ENCODE measurements at places on chromosomes 13 and 19.

DNA sequence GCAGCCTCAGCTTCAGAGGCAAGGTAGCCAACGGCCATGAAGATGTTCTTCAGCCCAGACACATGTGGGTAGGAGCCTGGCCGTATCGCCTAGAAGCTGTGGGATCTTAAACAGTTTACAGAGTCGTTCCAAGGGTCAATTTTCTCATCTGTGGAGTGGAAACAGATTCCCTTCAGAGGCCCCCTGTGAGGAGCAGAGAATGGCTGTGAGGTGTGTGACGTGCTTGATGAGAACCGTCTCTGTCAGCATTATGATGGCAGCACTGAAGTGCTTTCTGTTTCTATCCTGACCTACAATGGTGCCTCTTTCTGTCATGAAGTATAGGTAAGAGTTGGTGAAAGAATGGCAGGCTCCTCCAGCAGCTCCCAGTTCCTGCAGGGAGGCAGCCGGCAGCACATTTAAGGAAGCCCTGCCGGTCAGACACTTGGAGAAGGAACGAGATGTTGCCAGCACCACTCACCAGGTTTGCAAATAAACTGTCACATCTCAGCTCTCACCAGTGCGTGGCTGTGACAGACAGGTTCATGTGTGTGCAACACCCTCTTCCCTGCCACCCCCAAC, 277.3 kb downstream of the FOXO1 start:
- DNase-seq, result no peak

DNA sequence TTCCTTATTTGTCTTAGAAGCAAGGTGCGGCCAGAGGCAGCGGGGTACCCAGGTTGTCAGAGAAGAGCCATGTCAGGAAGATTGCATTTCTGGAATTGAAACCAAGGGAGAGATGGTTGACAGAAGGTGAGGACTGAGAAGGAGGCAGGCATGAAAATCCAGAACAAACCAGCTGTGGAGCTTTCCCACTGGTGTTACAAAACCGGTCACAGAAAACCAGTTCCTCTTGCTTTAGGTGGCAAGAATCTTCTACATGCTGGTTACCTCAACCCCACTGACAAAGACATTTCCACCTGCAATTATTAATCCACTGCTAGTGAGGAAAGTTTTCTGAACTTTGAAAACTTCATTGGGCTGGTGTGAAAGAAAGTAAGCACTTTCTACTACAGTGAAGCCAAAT, 64.0 kb upstream of the MED4 start:
- no peak for DNase-seq

DNA sequence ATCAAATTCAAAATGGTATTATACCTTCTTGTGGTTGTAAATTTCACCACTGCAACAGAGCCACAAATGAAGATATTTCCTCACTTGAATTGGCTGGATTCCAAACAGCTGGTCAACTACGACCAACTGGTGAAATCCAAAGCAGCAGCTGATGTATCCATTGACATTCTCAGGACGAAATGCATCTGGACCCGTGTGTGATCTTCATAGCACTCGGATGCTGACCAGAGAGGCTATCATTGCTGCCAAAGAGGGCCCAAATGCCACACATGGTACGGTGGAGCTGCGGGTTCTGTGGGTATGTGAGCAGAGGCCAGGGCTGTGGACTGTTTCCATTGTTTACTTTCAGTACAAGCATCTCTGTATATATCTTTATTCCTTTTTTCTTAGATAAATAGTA, 25.6 kb upstream of the PCCA start:
- DNase-seq, result peak; percentile 19

- DNase-seq, result peak; percentile 8
Observed at GRCh38 chr13:42926555-42926954, 65.5 kb downstream of the EPSTI1 start.

GRCh38 chr13:99977912-99978798, 3.4 kb upstream of the ZIC2 start:
- no peak for DNase-seq

GRCh38 chr13:95677564-95678266, 776 bp downstream of the DNAJC3 start:
- DNase-seq, result no peak

DNA sequence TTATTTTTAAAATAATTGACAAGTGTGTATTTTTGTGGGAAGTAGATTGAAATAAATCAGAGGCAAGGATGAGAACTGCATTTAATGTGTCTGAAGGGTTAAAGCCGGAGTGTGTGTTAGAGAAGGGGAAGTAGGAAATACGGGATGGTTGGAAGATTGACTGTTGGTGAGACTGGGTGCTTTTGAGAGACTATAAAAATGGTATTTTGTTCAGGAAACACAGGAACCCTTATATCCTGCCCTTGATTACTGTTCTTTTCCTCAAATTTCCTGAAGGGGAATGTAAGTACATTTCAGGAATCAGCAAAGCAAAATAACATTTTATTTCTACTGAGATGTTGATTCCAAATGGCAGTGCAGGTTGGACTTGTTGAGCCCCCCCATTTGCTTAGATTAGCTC, 15.1 kb downstream of the IFT88 start:
- DNase-seq, result no peak

- no peak for DNase-seq
Observed at GRCh38 chr13:80441968-80442367, 101.0 kb upstream of the SPRY2 start.

- no peak for DNase-seq
Observed at GRCh38 chr19:18108897-18109296, 11.3 kb downstream of the MAST3 start.

- no peak for DNase-seq
Observed at GRCh38 chr19:18460900-18461299, 23.0 kb upstream of the ISYNA1 start.

- no peak for DNase-seq
Observed at GRCh38 chr19:4533334-4533733, 1.7 kb downstream of the PLIN5 start.

DNA sequence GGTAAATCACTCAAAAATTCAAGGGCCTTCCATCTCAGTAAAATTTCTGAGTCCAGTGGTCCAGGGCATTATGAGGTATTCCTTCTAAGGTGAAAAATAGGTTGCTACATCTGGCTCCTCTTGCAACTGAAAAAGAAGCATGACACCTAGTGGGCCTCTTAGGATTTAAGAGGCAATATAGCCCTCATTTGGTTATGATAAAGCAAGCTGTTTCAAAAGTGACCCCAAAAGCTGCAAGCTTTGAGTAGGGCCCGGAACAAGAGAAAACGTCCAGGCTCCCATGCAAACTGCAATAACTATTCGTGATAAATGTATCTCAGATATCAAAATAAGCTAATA, 1910.2 kb upstream of the PRR20A start:
- DNase-seq, result no peak

- no peak for DNase-seq
Observed at GRCh38 chr13:19062019-19062646, 119.5 kb downstream of the TUBA3C start.

DNA sequence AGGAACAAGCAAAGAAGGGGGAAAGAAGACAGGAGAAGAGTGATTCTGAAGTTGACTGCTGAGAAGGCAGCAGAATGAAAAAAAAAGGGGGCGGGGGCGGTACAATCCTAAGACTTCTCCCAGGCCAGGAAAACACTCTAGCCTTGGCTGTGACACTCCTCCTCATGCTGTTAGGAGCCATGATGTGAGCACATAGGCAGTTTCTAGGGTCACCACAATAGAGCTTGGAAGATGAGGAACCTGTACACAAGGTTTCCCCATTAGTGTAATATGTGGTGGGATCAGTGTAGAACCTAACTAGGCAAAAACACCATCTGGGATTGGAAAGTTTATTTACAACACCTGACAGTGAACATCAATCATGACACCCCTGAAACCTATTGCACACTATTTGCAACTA, 86.9 kb downstream of the FOXO1 start:
- DNase-seq, result no peak

DNA sequence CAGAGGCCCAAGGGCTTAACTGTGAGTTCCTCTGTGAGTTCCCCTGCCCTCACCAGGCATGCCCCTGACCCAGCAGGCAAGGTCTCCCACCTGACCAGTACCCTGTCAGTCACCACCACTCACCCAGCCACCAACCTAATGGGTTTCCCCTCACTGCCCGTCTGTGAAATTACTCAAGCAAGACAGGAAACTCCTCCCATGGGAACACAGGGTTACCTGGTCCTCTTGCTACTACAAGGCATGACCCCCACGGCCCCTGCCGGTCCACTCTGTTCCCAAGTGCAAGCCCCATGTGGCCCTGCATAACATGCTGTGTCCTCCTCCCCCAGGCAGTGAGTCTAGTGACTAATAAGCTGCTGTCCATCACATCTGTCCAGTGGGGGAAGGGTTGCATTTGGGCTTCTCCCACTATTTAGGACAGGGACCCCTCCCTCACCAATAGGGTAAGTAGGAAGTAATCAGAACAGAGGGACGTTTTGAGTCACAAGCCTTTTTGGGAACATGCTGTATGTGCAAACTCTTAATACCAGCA, 8.0 kb upstream of the DHRS12 start:
- no peak for DNase-seq

- DNase-seq, result no peak
Observed at GRCh38 chr13:95708391-95708774, 31.4 kb downstream of the DNAJC3 start.

DNA sequence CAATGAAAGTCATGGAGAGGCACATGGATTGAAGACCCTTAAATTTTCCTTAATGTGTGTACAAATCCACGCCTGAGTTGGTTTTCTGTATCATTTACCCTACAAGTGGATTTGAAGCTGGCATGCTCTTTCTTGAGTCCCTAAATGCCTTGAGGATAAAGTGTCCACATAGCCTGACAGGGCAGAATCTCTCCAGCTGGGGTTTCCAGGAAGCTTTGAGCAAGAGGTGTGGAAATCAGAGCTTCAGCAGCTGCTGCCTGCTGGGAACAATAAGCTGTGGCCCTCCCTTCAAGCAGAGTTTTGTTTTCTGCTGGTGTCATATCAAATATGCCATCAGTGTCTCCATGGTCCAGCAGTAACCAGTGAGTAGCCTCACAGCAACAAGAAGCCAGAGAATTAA, 120.3 kb upstream of the SERTM1 start:
- no peak for DNase-seq
